ENCODE measurements at places on chromosomes 7 and 10.
A peak's percentile ranks its signal among the peaks of the same experiment; 100 is the strongest.

DNA sequence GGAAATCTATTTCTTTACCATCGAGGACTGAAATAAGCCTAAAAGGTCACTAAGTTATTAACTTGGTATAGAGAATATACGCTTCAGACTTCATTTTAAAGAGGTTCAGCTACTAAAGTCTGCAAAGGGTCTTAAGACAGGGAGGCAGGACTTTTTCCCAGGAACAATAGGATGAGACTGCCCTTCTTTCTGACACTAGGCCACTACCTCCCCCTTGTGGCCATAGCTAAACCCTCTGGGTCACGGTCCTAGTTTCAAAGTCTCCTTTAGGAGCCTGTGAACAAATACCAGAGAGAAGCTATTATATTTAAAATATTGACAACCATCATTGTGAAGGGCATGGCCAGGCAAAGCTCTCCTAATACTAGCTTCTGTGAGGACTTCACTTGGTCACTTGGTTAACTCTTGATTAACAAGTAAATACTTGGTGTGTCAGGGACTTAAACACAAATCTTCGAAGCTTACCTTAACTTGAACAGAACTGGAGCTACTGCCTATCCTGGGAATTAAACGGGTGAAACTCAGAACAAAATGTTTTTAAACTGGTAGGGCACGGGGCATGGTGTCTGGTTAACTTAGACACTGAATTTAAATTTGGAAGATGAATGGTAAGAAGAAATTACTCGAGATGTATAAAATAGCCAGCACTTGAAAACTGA lies 75.6 kb downstream of the CCDC6 start:
- DNase-seq, result peak; percentile 33

DNA sequence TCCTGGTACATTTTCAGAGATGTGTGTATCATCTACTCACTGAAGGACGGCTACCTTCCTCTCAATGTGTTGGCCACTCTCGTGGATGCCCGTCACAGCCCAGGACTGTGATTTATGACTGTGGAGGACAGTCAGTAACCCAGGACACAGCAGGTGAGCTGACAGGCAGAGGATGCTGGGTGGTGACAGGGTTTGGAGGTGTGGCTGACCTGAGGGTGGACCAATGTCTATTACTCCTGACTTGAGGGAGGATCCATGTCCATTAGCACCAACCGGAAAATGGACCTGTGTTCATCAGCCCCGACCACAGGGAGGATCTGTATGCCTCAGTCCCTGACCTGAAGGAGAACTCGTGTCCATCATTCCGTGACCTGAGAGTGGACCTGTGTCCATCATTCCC lies 96.1 kb downstream of the ADCY1 start:
- no peak for DNase-seq

GRCh38 chr7:28960071-28960840 lies 2.1 kb upstream of the TRIL start:
- DNase-seq, result no peak

GRCh38 chr7:108604307-108605077 lies 34.8 kb downstream of the DNAJB9 start:
- no peak for DNase-seq

DNA sequence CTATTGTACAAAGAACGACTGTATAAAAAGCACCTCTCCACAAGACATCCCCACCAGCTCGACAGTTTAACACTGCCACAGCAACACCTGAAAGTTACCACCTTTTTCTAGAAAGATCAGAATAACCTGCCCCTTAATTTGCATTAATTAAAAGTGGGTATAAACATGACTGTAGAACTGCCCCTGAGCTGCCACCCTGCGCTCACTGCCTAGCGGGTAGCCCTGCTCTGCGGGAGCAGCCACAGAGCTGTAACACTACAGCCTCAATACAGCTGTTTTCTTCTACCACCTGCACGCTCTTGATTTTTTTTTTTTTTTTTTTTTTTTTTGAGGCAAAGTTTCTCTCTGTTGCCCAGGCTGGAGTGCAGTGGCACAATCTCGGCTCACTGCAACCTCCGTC lies 140.9 kb downstream of the PARD3 start:
- DNase-seq, result no peak

DNA sequence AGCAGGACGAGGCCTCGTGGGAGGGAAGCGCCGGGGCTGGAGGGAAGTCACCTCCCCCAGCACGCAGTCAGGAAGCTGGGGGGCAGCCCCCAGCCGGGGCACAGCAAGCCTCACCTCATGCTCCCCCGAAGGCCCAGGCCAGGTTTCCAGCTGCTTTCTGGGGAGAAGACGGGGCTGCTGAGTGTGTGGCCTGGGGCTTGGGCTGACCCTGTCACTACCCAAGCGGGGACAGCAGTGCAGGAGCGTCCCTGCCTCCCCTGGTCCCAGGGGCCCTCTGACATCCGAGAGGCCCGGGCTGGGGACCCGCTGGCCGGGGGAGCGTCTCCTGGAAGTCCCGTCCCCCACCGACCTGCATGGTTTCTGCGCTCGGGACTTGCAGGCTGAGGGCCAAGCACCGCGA lies 19.7 kb upstream of the NKX6-2 start:
- DNase-seq, result no peak

- no peak for DNase-seq
These were observed 253.8 kb downstream of the DPP6 start for GRCh38 chr7:154306036-154306435.

DNA sequence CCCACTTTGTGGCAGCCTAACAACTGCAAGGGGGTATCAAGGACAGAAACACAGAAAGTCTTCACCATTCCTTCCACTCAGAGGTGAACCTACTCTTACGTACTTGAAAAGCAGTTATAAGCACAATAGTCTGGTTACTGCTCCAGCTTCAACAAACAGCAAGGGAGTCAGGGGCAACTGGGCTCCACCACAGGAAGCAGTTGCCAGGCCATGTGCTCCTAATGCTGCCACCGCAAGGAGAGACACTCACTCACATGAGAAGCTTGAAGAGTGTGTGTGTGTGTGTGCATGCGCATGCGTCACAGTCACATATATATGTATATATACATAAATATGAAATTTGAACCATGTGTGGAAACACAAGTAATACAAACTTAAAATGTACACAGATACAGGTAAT lies 65.5 kb downstream of the GRB10 start:
- no peak for DNase-seq

GRCh38 chr7:142720986-142721385 lies 28.3 kb upstream of the PRSS1 start:
- no peak for DNase-seq
